Suppressor macrophage (primary cell): ENCODE measurements at places on chromosomes 13 and 19.

GRCh38 chr19:39834287-39834841 is 402 bp upstream of the DYRK1B start:
- DNase-seq: no peak

GRCh38 chr13:44744880-44745633 is 168.9 kb upstream of the TSC22D1 start:
- no peak for DNase-seq

- peak; percentile 63 for DNase-seq
These were observed 530 bp downstream of the MAU2 start for GRCh38 chr19:19321141-19321577.

DNA sequence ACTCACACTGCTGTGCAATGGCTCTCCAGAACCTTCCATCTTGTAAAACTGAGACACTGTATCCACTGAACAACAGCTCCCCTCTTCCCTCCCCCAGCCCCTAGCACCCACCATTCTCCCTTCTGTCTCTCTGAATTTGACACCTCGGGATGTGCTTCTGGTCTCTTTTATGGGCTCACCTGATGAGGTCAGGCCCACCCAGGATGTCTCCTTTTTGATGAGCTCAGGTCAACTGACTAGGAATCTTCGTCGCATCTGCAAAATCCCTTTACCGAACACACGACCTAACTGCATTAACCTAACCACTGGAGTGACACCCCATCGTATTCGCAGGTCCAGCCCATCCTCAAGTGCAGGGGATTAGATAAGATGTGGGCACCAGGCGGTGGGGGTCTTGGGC is 73.9 kb downstream of the GNG7 start:
- DNase-seq: no peak

GRCh38 chr13:24684600-24684998 is 4.4 kb downstream of the ATP12A start:
- DNase-seq: no peak

GRCh38 chr19:37361994-37362393 is 8.9 kb upstream of the ZNF527 start:
- no peak for DNase-seq
